Bronchial epithelial cell (primary cell): ENCODE measurements at places on chromosomes 5 and 9. TPM values are rescaled to one million over a fixed set of nuclear protein-coding genes. Genes with fewer than 3 reads are reported as not detected.

The GHR gene
- 1.3 and 2.4 TPM in 2 replicates for total RNA-seq

- peak; percentile 31 for DNase-seq
Measured at GRCh38 chr9:35342221-35342958, 147.5 kb upstream of the RUSC2 start.

GRCh38 chr5:105573575-105573974 is 2011.0 kb upstream of the NUDT12 start:
- peak; percentile 48 for DNase-seq

- peak; percentile 92 for DNase-seq
Measured at GRCh38 chr9:27785714-27786100, 212.4 kb upstream of the C9orf72 start.

DNA sequence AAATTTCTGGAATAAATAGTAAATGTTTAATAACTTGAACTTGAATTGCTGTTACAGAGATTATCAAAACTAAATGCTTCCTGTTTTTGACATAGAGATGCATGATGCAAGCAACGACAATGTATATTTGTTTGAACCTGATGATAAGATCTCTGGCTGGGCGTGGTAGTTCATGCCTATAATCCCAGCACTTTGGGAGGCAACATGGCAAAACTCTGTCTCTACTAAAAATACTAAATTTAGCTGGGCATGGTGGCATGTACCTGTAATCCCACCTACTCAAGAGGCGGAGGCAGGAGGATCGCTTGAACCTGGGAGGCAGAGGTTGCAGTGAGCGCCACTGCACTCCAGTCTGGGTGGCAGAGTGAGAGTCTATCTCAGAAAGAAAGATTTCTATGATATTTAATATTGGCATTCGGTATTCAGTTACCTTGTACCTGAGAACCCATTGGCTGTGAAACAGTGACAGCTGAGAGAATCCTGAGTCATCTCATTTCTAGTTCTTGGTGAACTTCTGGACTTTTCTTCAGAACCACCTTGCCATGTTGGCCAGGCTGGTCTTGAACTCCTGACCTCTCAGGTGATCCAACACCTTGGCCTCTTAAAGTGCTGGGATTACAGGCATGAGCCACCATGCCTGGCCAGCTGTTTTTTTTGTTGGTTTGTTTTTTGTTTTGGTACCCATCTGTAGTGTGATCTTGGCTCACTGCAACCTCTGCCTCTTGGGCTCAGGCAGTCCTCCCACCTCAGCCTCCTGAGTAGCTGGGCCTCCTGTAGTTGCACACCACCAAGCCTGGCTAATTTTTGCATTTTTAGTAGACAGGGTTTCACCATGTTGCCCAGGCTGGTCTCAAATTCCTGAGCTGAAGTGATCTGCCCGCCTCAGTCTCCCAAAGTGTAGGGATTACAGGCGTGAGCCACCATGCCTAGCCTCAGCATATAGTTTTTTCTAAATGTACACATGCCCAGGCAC is 10.0 kb upstream of the FGF18 start:
- DNase-seq: no peak

The ABL1 gene
- total RNA-seq: 17.6 and 20.1 TPM in 2 replicates
